ENCODE measurements at places on chromosomes 2 and 18. TPM values are rescaled to one million over a fixed set of nuclear protein-coding genes. Genes with fewer than 3 reads are reported as not detected.

The LINC00305 gene
- 0.64 TPM for total RNA-seq

The POMC gene
- 7.8 TPM for total RNA-seq

The FIGN gene
- total RNA-seq, result 6.1 TPM

The CCDC74B gene
- 10.6 TPM for total RNA-seq

The ANKRD30BL gene
- total RNA-seq, result 1.4 TPM

The SERTAD2 gene
- 16.7 TPM for total RNA-seq

The CHAC2 gene
- total RNA-seq, result 3.4 TPM

The HNMT gene
- total RNA-seq, result 62.0 TPM

The MALL gene
- 11.5 TPM for total RNA-seq

The APCDD1 gene
- total RNA-seq, result 133 TPM

The C2orf72 gene
- total RNA-seq, result 3.0 TPM

The ADCYAP1 gene
- total RNA-seq, result 0.99 TPM

The UGT1A10 gene
- not detected for total RNA-seq

The KCMF1 gene
- total RNA-seq, result 28.5 TPM

The DLX2 gene
- total RNA-seq, result not detected

The PRR30 gene
- not detected for total RNA-seq

The GPR75 gene
- 1.6 TPM for total RNA-seq

The OSR1 gene
- total RNA-seq, result 7.8 TPM

The PLEKHA3 gene
- 7.7 TPM for total RNA-seq

The MSTN gene
- total RNA-seq, result 6.6 TPM

The CDKL4 gene
- 2.6 TPM for total RNA-seq

The SPHKAP gene
- 6.2 TPM for total RNA-seq

The TRPM8 gene
- not detected for total RNA-seq

The CIB4 gene
- total RNA-seq, result 0.29 TPM

The PAX8 gene
- total RNA-seq, result 178 TPM

The IL1RL1 gene
- total RNA-seq, result 1.9 TPM

The LONRF2 gene
- total RNA-seq, result 4.3 TPM

The NAT8 gene
- 12.0 TPM for total RNA-seq

The ANKRD62 gene
- not detected for total RNA-seq

The PLEK gene
- 7.6 TPM for total RNA-seq

The MAP3K20 gene
- 44.0 TPM for total RNA-seq
